ENCODE measurements at places on chromosomes 16 and 17.
A peak's percentile ranks its signal among the peaks of the same experiment; 100 is the strongest.

GRCh38 chr16:49757559-49758069, 98.3 kb downstream of the ZNF423 start:
- DNase-seq: no peak

DNA sequence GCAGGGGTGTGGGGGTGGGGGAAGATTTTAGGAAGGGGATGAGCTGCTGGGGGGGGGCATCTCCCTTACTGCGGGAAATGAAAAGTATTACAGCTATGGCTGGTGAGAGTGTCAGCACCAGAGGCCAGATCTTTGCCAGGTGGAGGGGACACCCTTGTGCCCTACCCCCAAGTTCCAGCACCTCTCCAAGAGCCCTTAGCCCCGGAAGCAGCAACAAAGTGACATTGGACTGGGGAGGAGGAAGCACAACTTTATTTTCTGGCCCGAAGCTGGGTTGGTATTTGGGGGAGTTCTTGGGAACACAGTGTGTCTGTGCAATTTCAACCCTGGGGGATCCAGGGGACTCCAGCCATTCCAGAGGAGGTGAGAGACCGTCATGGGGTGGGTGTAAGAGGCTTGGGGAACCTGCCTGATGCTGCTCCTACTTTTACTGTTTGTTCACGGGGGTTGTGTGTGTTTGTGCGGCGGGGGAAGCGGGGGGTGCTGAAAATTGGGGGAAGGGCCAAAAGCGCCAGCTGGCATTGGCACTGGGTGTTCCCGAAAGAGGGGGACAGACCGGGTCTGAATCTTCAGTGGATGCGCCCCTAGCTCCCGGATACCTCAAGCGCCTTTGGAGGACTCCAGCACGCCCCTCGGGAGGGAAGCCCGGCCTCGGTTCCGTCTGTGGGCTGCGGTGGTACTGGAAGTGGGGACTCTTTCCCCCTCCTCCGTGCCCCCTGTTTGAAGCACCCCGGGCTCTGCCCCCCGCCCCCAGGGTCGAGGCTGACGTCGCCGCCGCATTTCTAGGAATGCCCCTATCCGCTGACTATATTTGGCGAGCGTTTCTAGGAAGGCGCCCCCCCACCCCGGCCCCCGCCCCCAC, 230.3 kb downstream of the MRTFB start:
- no peak for DNase-seq

- no peak for DNase-seq
These were observed 14.7 kb downstream of the C17orf67 start for GRCh38 chr17:56819030-56819429.

DNA sequence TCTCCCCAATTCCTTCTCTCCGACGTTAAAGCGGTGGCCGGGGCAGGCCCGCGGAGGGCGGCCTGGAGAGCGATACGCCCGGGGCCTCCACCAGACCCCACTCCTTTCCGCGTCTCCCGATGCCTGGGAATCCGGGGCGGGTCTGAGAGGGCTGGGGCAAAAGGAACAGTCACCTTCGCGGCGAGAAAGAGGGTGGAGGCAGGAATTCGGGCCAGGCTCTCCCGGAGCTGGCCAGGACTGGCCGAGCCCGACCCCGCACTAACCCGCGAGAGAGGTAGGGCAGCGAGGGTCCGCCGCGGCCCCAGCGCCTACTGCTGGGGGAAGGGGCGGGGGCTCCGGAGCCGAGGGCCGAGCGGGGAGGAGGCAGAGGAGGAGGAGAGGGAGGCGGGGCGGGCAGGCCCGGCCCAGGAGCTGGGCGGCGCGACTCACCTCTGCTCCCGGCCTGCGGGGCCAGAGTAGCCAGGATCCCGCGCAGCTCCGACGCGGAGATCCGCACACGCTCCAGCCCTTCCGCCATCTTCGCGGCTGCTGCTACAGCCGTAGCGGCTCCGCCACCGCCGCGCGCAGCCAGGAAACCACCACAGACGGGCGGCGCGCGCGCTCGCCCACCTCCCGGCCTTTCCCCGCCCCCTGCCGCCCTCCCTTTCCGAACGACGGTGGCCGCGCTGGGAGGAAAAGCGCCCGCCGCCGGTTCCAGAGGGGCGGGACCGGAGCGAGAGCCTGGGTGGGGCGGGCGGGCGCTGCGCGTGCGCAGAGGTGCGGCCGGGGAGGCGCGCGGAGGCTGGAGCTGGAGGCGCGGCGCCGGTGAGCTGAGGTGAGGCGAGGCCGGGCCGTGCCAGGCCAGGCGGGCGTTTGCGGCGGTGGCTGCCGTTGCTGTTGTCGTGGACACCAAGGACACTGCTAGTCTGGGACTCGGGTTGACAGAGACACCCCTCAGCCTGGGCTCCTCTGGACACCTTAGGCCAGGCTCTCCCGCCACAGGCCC, at the start of the genes SMG6 and SRR:
TSS of gene SMG6 (minus strand) at position 582 of the 985 bp plus-strand sequence. CDS start at position 517, 65 bp downstream.
TSS of gene SRR (plus strand) at position 747 of the 985 bp plus-strand sequence. CDS start 11,611 bp downstream, outside the sequence.
- peak; percentile 96 for DNase-seq

- DNase-seq: peak; percentile 76
These were observed 20.4 kb upstream of the PHB1 start for GRCh38 chr17:49434821-49435670.

Measured in stimulated activated CD8-positive, alpha-beta memory T cell treated with anti-CD3 and anti-CD28 coated beads, Interleukin-4, amount 100 ng/mL, for 48 hours (primary cell).